Mammary epithelial cell (primary cell): ENCODE measurements at places on chromosomes 1 and 21.

DNA sequence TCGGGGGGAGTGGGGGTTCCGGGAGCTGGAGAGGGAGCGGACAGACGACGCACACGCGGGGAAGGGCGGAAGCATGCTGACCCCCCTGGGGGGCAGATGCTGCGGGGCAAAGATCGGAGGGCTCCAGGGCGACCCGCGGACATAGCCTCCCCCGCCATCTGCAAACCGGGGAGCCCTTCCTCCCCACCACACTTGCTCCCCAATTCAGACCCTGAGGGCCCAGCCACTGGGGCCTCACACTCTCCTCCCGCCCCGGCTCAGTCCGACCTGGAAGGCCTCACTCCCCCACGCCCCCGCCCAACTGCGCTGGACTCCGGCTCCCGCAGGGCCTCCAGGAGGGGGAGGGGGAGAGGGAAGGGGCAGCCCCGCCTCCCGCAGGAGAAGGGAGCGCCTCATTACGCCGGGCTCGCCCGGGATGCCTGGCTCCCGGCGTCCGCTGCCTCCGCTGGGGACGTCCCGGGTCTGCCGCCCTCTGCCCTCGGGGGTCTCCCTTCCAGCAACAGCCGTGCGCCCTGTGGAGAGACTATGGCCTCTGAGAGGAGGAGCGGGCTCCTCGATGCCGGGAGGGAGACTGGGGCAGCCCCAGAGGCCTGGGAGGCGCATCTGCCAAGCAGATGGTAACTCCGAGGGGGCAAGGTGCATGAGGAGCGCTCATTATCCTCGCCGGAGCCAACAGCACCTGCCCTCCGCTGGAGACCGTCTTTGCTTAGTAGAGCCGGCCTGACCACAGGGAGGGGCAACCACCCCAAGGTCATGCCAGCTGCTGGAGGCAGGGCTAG is 636 bp upstream of the CAMK2N1 start:
- peak; percentile 61 for DNase-seq

- peak; percentile 42 for DNase-seq
These were observed 129.5 kb upstream of the PRMT6 start for GRCh38 chr1:106926803-106927582.

DNA sequence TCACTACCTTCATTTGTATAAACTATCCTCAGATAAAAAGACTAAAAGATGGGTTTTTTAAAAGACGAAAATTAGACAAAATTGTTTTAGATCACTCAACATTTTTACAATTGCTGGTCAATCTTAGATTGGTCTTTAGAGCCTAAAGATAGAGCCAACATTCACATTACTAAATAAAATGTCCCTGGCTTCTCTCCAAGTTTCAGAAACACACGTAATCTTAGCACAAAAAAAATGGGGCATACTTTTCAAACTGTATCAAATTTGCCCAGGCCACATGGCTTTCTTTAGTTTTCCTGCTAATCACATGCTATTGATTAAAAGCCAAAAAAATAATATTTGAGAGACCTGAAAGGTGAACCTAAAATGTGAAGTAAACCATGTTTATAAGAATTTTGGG is 288.1 kb downstream of the DPYD start:
- DNase-seq, result no peak

DNA sequence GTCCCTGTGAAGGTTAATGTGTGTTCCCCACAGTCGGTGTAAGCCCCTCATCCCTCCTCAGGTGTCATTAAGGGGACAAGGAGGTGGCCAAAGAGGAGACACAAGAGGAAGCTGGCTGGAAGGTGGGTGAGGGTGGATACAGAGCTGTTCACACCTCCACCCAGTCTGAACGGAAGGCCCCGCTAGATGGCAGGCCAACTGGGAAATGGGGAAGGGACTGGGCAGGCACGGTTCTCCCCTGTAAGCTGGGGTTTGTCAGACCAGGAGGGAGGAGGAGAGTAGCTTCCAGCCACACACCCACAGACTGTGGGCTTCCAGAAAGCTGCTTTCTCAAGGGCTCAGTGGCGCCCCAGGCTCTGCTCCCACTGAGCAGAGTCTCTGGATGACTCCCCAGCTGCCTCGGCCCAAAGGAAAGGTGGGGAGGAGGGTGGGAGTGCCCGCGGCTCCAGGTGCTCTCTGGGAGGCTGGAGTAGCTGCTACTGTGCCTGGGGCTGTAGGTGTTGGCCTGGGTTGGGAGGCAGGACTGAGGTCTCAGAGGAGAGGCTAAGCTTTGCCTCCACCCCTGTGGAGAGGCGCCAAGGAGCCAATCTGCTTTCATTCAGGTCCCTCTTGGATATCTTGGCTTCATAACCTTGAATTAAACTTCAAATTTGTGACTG is 41.2 kb downstream of the PCP4 start:
- DNase-seq, result no peak

DNA sequence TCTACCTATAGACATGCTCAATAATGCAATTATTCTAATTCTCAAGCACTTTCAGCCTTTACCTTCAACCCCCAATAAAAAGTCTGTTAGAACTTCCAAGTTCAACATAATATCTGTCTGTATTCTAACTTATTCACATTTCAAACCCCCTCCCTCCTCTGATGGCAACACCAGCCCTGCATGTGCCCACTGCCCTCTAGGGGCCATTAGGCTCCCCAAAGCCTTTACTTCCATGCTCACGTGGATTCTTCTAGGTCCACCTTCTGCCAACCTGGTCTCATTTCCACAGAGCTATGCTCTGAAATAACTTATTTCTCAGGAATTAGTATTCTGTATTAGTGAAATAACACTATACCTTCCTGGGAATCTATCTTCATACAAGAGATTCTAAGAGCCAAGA is 22.2 kb upstream of the KPRP start:
- no peak for DNase-seq

DNA sequence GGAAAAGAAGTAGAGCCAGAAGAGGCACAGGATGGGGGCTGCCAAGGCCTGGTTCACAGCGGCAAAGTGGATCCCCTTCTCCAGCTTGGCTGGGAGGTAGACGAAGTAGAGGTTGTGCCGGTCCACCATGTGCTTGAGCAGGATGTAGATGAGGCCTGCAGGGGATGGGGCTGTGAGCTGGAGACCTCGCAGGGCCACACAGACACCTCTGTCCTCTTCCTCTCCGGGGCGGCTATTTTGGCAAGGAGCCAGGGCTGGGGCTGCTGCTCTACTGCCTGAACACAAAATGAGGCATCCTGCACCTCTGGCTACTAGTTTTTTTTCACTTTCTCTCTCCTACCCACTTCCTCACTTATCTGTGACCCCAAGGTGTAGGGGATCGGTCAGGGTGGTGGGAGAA is 32.3 kb downstream of the TMEM63A start:
- no peak for DNase-seq

GRCh38 chr1:226603022-226603857 is 54.7 kb downstream of the STUM start:
- peak; percentile 51 for DNase-seq

DNA sequence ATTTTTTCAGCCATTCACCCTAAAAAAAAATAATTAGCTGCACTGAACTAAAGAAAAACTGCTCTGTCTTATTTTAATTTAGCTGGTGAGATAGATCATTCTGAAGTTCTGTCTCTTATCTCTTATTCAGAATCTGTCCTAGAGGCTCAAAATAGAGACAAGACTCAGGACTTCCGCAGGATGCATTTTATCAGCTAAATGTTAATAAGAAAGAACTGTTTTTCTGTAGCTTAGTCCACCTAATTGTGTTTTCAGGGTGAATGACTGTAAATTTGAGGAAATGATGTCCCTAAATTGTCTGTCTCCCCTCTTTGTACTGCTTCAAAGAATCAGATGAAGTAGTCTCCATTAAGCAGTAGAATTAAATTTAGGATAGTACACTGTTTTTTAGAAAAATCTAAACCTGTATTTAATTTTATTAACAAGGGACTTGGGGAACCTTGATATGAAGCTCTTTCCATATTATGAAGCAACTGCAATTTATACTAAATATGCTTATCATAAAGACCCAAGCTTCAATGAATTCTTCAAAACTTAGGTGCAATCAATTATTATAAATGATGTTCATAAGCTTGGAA is 671.9 kb downstream of the RWDD3 start:
- DNase-seq, result no peak

DNA sequence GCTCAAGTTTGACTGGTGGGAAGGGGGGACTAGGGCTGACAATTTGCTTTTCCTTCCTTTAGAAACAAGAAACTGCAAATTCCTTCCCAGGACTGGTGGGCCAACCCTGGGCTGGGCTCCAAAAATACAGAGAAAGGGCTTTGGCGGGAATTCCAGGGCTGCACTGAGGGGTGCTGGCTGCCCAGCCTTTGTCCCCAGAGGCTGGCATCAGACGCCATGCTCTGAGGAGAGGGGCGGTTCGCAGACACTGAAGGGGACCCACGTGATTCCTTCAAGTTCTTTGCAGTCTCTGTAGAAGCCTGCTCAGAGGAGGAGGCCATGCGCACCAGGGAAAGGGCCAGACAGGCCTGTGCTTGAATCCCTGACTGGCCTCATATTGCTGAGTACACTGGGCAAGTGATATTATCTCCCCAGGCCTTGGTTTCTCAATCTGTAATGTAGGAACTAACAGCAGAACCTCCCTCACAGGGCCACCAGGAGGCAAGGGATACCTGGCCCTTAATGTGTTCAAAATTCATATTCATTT is 119.5 kb downstream of the EPHB2 start:
- peak; percentile 89 for DNase-seq

DNA sequence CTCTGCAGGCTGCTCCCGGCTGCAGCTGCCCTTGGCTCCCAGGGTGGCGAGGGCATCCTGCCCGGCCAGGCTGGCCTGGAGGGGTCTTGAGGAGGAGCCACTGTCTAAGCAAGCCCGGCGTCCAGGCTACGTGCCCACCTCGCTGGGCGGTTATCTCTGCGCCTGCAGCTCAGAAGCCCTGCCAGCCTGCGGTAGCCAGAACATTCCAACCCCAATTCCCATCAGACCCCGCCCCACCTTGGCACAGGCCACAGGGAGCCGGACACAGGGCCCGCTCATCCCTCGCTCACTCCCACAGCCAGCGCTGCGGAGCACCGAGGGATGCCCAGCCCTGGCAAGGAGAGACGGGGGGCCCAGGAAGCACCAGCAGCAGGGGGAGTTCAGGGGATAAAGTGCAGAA is 53.9 kb downstream of the MEGF6 start:
- DNase-seq, result no peak

GRCh38 chr1:165144757-165145397 is 211.6 kb downstream of the LMX1A start:
- DNase-seq, result peak; percentile 48

- DNase-seq, result peak; percentile 96
These were observed 22.7 kb upstream of the LAMC2 start for GRCh38 chr1:183163316-183163715.

DNA sequence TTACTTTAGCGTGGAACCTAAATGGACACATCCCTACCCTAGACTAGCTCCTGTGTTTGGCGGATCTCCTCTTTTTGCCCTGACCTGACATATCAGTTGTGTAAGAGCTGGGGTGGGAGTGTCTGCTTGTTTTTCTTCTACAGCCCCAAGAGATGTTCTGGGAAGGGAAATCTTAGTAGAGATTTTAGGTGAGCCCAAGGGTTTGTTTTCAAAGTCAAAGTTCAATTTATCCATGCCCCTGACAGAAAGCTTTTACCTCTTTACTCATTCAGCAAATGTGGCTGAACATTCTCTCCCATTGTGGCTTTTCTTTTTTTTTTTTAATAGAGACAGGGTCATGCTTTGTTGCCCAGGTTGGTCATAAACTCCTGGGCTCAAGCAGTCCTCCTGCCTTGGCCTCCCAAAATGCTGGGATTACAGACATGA is 7.3 kb upstream of the TARS2 start:
- no peak for DNase-seq

DNA sequence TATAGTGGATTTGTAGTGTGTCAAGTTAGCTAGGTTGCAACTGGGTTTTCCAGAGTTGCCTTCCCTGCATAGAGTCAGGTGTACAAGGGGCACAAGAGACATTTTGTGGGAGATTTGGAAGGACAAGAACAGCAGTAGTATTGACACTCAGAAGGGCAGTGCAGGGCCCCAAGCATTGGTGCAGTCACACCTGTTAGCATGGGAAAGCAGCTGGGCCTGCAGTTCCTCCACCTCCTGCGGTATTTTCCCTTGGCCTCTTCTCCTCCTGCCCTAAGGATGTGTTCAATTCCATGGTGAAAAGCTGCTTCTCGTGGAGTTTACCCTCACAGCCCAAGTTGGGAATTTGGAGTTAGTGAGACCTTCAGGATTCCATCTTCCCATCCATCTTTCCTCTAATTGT is 47.1 kb upstream of the TRABD2B start:
- DNase-seq, result no peak

DNA sequence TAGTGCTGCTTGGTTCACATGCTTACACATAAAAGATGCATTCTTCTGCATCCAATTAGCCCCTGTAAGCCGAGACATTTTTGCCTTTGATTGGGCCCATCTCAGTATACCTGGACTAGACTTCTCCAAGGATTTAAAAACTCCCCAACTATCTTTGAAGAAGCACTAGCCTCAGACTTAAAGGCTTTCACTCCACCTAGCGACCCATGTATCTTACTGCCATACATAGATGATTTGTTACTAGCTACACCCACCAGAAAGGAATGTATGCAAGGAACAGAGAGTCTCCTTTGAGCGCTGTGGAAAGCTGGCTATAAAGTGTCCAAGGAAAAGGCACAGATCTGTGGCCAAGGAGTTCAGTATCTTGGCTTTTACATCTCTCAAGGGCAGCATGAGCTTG is 91.7 kb downstream of the LIPI start:
- DNase-seq, result no peak

DNA sequence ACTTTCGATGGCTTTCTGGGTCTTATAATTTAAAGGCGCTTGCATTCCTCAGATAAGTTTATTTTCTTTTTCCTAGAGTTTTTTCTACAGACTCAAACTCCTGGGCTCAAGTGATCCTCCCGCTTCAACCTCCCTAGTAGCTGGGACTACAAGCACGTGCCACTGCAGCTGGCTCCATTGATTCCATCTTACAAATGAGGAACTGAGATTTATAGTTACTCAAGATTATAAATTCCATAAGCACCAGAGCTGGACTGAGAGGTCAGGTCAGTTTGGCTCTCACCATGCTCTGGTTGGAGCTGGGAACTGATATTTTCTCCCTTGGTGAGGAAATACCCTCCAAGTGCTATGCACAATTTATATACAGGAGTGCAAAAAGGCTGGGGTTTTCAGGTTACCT is 13.4 kb upstream of the PRPF38B start:
- DNase-seq, result no peak

GRCh38 chr1:178143730-178144690 is 50.1 kb downstream of the RASAL2 start:
- peak; percentile 68 for DNase-seq

DNA sequence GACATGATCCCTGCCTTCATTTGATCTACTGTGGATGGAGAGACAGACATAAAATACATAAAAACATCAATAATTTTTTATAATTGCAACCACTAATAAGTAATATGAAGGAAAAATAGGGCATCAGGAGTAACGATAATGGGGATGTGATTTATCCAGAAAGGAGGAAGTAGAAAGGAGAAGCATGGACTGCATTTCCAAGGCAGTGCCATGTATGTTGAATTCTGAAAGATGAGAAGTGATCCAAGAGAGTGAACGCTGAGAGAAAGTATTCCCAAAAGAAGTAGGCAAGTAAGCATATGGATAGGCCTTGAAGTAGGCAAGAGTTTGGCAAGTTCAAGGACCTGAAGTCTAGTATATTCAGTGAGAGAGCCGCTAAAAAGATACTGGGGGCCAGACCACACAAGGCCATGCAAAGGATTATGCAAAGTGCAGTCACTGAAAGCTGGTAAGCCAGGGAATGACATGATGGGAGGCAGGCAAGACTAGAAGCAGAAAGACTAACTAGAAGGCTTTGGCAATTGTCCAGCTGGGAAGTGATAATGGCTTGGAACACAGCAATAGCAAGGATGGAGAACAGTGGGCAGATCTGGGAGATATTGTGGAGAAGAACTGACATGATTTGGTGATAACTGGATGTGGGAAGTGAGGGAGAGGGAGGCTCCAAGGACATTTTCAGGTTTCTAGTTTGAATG is 85.9 kb downstream of the TM2D1 start:
- no peak for DNase-seq

GRCh38 chr1:22376976-22377375 is 74.7 kb upstream of the ZBTB40 start:
- no peak for DNase-seq
